K562 (cell line): ENCODE measurements at places on chromosomes 6 and 20.

DNA sequence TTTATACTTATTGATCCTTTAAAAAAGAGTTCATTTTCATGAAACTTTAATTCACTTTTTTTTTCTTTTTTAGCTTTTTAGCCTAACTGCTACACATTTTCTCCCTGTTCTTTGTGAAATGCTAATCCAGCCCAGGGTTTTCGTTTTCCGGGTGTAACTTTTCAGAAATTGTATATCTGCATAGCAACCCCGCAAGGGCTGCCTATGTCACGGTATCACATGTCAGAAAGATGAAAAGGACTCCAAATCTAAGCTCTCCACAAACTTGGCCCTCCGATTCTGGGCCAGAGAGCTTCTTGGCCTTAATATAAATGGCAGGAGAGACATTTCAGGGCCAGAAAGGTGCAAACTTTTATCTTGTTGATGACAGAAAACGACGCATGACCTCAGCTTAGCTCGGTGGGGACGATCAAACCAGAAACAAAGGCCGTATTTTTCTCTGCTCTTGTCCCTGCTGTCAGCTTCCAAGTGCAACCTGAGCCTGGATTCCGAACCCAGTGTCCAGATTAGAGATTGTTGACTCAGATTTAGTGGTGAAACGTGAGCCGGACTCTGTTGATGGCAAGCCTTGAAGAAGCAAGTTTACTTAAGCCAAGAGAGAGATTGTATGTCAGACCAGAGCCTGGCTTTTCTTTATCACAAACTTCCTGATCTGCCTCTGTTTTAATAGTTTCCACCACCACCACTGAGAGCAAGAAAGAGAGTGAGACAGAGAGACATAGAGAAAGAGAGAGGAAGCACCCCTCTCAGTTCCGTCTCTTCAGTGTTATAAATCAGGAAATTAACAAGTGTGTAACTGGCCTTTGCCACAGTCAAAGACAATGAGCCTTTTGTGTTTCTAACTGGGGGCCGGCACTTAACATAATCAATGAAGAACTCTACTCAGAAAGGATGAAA lies 157.8 kb downstream of the SCML4 start:
- no peak for DNase-seq

- no peak for DNase-seq
These were observed at the start of the genes DUSP15 and TTLL9 for GRCh38 chr20:31869942-31870725. TSS of gene DUSP15 (minus strand) at chr20:31870527. CDS start at chr20:31870337, 190 bp downstream. TSS of gene TTLL9 (plus strand) at chr20:31870634. CDS start at chr20:31871127, 493 bp downstream.

- no peak for DNase-seq
These were observed 1172.2 kb upstream of the CITED2 start for GRCh38 chr6:140546640-140547039.

GRCh38 chr6:40900791-40901190 lies 138.2 kb downstream of the UNC5CL start:
- DNase-seq, result no peak

DNA sequence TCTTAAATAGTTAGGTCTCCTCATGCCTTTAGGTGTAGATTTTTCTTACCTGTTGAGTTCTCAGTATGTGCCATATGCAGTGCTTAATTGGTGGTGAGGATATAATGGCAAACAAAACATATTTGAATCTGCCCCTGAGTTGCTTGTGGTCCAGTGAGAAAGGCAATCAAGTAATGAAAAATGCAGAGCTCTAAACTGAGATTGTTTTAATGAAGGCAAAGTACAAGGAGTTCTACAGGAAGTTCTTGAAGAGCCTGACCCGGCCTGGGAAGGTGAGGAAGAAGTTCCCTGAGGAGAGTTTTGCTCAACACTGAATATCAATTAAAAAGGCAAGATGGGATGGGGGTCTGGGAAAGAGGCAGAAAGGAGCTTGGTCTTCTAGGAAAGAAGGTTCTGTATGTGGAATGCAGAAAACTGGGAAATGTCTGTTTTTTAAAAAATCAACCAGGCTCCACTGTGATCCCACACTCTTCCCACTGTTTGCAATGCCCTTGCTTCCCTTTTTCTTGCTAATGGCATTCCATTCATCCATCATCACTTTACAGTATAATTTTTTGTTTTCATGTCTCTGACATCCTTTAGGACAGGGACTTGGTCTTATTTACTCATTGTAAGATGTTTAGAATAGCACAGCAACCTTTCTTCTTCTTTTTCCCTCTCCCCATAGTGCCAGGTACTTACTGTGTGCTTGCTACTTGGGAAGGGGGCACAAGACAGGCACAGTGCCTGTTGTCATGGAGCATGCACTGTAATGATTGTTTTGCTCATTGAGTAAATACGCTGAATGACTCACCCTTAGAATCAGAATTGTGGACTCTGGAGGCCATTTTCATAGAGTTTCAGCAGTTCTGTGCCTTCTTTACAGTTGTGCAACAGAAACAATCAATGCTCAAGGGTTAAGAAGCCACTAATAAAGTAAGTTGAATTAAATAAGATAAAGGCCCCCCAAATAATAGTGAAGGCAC lies 64.3 kb downstream of the ANKS1A start:
- no peak for DNase-seq

- no peak for DNase-seq
These were observed 54.4 kb downstream of the JAG1 start for GRCh38 chr20:10619427-10619826.

- no peak for DNase-seq
These were observed 40.6 kb downstream of the STXBP5 start for GRCh38 chr6:147244832-147245231.

DNA sequence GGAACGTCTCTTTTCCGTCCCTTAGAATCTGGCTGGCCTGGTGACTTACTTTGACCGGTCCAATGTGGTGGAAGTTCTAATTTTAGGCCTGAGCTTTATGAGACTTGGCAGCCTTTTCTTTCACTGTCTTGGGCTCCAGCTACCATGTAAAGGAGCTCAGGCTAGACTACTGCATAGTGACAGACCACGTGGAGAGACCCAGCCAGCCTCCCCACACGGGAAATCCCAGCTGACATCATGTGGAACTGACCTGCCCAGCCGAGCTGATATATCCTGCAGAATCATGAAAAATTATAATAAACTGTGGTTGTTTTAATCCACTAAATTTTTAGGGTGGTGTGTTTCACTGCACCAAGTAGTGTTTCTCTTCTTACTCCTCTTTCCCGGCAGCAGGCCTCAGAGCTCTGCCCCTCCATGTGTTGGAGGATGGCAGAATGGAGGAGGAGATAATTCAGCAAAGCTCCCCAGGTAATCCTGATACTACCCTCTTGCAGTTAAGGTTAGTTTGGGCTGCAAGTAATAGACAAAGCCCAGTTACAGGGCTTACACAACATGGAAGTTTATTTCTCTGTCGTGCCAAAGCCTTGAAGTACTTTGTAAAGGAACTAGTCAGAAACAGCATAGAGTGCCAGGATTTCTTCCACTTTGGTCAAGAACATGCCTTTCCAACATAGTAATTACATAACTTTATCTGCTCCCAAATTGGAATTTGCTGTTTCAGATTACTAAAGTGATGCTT lies 87.5 kb downstream of the SH3BGRL2 start:
- DNase-seq, result no peak

GRCh38 chr20:58099956-58100730 lies 128.3 kb downstream of the ANKRD60 start:
- no peak for DNase-seq

- DNase-seq, result no peak
These were observed 113.8 kb downstream of the SYCP2 start for GRCh38 chr20:59819496-59820203.

DNA sequence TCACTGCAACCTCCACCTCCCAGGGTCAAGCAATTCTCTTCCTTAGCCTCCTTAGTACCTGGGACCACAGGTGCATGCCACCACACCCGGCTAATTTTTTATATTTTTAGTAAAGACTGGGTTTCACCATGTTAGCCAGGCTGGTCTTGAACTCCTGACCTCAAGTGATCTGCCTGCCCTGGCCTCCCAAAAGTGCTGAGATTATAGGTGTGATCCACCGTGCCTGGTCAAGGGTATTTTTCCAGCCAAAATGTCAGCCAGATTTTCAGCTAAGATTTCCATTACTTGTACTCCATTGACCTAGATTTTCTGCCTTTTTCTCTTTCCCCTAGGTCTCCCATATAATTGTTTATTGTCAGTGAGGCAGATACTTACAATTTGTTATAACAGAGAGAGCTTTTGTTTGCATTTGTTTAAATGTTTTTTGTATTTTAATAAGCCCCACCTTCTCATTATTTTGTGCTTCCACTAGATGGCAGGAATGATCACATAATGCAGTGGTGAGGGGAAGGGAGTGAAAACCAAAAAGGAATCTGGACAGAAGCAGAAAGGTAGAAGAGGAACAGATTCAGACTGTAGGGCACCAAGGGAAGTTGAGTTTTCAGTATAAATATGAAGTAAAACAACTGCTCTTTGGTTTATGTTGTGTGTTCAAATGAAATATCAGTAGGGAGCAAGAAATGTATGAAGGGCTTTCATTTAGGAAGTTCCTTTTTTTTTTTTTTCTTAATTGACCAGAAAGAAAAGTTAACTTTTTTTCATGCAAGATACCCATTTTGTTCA lies 29.7 kb downstream of the RPF2 start:
- peak; percentile 40 for DNase-seq

DNA sequence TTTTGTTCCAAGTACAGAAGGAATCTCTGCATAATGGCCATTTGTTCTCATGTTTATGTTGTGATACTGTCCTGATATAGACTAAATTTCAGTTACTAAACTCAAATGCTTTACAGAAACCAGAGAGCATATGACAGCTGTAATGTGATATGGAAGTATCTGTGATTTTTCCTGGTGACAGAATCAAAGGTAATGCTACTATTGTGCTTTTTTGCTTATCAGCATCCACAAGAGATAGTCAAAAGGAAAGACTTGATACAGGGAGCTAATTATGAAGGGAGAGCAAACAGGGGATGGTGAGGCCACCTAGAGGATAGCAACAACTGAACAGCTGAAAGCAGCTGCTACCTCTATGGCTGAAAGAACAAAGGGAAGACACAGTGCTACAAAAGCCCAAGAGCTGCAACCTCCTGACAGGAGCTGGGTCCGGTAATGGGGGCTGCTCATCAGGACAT lies 181.4 kb downstream of the PHF3 start:
- DNase-seq, result no peak

- DNase-seq, result no peak
These were observed 394.5 kb upstream of the SLC35B3 start for GRCh38 chr6:8829796-8830195.

GRCh38 chr6:52760105-52760765 lies 3.0 kb downstream of the GSTA2 start:
- DNase-seq, result no peak

GRCh38 chr6:24779416-24780016 lies 4.8 kb downstream of the GMNN start:
- no peak for DNase-seq

- DNase-seq, result no peak
These were observed 135.1 kb downstream of the PLG start for GRCh38 chr6:160837146-160837545.

GRCh38 chr6:135250751-135251497 lies 69.8 kb downstream of the MYB start:
- no peak for DNase-seq

DNA sequence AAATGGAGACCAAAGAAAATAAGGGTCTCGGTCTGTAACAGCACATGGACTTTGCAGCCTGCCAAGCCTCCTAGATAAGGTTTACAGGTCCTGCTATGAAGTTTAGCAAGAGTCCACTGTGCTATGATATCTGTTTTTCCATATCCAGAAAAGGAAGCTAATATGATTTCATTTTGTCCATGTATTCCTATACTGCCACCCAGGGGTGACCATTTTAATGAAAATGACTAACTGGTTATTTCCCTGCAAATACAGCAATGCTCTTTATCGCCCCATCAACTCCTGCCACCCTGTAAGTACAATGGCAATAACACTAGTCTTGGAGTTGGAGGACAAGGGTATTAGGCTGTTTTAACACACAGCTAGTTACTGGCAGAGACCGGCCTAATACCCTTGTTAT lies 115.2 kb upstream of the GLP1R start:
- no peak for DNase-seq

GRCh38 chr6:28565823-28566526 lies 40.3 kb downstream of the GPX5 start:
- DNase-seq, result peak; percentile 85
